Omental fat pad (tissue), 4 donors: ENCODE measurements at places on chromosomes 7 and 10. TPM values are rescaled to one million over a fixed set of nuclear protein-coding genes. Genes with fewer than 3 reads are reported as not detected.

Gene OR2A5
- total RNA-seq, result not detected

Gene TSPAN12
- total RNA-seq, result 9.7 TPM

Gene ANKRD61
- total RNA-seq, result 0.28 TPM

Gene SLC18A3
- total RNA-seq, result not detected

Gene ZNF804B
- not detected for total RNA-seq

Gene SFMBT2
- 10.9 TPM for total RNA-seq
